Esophagus squamous epithelium (tissue), 5 donors: ENCODE measurements at places on chromosomes 3 and 15.

DNA sequence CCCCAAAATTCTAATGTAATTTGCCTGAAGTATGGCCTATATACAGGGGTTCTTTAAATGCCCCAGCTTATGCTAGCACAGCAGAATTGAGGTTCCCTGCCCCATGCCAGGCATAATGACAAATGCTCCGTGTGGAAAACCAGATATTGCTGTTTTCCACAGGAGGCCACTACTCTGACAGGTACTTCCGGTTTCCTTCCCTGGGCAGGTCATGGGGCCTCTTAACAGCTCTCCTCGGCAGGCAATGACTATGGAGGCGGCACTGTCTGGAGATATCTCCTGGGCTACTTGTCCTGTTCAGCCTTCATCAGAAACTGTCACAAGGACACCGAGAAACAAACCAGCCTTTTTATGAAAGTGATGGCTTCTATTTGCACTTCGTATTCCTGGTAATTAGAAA, 54.8 kb downstream of the SLC7A14 start:
- DNase-seq: no peak

- DNase-seq: no peak
Measured at GRCh38 chr3:180947761-180948390, 35.4 kb downstream of the FXR1 start.

DNA sequence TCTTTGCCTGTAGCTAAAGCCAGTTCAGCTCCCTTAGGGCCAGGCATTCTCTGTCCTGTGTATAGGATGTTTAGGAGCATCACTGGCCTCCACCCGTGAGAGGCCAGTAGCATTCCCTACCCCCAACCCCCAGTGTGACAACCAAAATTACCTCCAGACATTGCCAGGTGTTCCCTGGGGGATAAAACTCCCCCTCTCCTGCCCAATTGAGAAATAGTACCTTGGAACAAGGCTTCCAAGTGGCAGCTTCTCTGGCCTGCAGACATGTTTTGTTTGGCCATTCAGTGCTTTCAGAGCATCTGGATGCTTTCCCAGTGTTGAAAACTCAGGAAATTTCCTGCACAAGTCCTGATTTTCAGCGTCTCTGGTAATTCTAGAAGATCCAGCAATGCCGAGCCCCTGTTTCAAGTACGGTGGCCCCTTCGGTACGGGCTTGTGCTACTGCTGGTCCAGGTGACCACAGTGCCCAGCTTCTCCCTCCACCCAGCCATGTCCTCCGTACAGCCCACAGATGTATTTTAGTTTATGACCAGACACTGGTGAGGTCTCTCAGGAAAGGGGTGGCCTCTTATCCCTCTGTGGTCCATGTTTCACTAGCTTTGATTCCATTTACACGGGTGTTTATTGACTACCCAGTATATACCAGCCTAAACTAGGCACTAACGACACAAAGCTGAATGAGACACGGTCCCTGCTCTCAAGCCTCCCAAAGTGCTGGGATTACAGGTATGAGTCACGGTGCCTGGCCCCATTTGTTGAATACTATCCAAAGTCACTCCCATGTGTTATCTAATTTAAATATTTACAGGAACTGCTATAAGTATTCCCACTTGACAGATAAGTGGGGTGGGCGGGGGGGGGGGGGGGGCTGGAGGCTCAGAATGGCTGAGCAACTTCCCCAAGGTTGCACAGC, 125.4 kb upstream of the RAD18 start:
- no peak for DNase-seq

GRCh38 chr3:70383360-70383831, 71.0 kb upstream of the MDFIC2 start:
- DNase-seq: no peak

GRCh38 chr15:48705381-48705780, 59.9 kb upstream of the FBN1 start:
- DNase-seq: no peak

DNA sequence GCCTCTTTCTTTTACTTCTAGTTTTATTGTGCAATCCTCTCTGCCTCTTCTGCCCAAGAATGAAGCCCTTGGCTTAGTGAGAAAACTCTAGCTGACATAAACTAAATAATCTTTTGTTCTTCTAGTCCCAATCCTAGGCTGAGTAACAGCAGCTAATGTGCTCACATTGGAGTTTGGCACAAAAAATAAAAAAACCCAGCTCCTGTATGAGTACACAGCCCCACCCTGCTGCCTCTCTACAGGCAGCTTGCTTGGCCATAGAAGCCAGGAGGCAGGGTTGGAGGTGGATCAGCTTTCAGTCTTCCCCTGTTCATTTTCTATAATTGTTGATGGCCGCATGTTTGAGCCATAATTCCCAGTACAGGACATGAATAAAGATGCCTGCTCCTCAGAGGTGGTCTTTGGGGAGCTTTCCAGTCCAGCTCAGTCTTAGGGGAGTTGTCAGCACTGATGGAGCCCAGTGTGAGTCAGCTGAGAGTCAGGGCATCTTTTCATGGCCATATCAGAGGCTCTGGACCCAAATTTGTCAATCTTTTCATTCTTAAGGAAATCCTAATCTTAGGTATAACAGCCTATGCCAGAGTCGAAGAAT, 46.7 kb downstream of the RTP1 start:
- DNase-seq: no peak

GRCh38 chr15:20341901-20342600, 199.5 kb downstream of the GOLGA6L6 start:
- no peak for DNase-seq

- no peak for DNase-seq
Measured at GRCh38 chr3:125670945-125671344, 75.6 kb upstream of the OSBPL11 start.

- DNase-seq: no peak
Measured at GRCh38 chr3:181941250-181941649, 229.5 kb downstream of the SOX2 start.
